HepG2 (cell line): ENCODE measurements at places on chromosomes 1 and 21. TPM values are rescaled to one million over a fixed set of nuclear protein-coding genes. Genes with fewer than 3 reads are reported as not detected.

DNA sequence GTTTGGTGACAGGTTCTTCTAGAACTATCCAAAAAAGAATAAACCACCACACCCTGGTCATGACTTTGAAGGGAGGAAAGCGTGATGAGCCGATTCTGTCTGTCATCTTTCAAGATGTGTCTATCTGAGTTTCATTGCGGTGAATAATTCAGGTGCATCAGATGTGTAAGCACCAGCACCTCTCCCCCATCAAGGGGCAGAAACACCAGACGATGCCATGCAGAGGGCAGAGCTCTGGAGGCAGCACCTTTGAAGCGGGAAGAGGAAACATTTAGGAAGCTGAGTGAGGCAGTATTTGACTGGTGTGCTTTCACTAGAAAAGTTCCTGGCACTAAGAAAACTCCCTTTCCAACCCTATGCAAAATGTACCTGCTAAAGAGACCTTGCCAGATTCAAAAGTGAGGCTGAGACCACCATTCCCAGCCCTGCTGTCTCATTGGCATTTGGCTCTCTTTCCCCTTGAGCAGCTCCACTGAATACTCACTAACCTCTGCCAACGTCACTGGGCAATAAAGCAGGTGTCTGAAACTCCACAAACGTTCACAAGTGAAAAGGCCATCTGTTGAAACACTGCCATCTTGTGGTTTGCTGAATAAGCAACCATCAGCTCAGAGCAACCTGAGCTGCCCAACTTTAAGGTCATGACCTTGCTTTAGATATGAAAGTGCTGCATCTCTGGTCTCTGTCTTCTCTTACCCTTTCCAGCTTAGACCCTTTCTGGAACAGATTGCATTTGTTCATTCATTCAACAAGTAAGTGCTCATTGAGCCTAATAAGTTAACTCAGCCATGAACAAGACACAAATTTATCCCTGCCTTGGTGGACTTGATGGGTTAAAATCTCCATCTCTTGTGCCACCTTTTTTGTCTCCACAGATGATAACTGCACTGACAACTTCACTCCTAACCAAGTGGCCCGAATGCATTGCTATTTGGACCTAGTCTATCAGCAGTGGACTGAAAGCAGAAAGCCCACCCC is 228.6 kb downstream of the PAPPA2 start:
- H3K27me3 ChIP-seq: no peaks in the 10 kb centered on the region
- DNase-seq: peak; percentile 52
- no peaks in the 10 kb centered on the region for H3K36me3 ChIP-seq
- no peak overlapping the region for H3K4me3 ChIP-seq

- no peak overlapping the region for H3K27ac ChIP-seq
Measured at GRCh38 chr1:104082221-104082620, 332.5 kb downstream of the AMY1C start.

- no peak for DNase-seq
- H3K4me3 ChIP-seq: no peak overlapping the region
- no peaks in the 10 kb centered on the region for H3K36me3 ChIP-seq
- H3K27me3 ChIP-seq: peaks cover 2% of the 10 kb centered on the region
- no peak overlapping the region for H3K27ac ChIP-seq
- H3K4me1 ChIP-seq: no peaks in the 10 kb centered on the region
Measured at GRCh38 chr1:166933633-166934032, 41.7 kb downstream of the ILDR2 start.

GRCh38 chr1:201719812-201720521 is 109.0 kb upstream of the IPO9 start:
- no peak overlapping the region for H3K4me3 ChIP-seq
- H3K27me3 ChIP-seq: peaks cover 49% of the 10 kb centered on the region; the same call in 2 of the 3 replicates
- H3K36me3 ChIP-seq: no peaks in the 10 kb centered on the region
- H3K27ac ChIP-seq: no peak overlapping the region
- no peak for DNase-seq
- H3K4me1 ChIP-seq: no peaks in the 10 kb centered on the region

- no peak for DNase-seq
- H3K4me3 ChIP-seq: no peak overlapping the region
- H3K36me3 ChIP-seq: no peaks in the 10 kb centered on the region
- no peaks in the 10 kb centered on the region; the same call in 1 of the 2 replicates for H3K27me3 ChIP-seq
- no peak overlapping the region for H3K27ac ChIP-seq
Measured at GRCh38 chr1:29455781-29456180, 219.5 kb downstream of the PTPRU start.

DNA sequence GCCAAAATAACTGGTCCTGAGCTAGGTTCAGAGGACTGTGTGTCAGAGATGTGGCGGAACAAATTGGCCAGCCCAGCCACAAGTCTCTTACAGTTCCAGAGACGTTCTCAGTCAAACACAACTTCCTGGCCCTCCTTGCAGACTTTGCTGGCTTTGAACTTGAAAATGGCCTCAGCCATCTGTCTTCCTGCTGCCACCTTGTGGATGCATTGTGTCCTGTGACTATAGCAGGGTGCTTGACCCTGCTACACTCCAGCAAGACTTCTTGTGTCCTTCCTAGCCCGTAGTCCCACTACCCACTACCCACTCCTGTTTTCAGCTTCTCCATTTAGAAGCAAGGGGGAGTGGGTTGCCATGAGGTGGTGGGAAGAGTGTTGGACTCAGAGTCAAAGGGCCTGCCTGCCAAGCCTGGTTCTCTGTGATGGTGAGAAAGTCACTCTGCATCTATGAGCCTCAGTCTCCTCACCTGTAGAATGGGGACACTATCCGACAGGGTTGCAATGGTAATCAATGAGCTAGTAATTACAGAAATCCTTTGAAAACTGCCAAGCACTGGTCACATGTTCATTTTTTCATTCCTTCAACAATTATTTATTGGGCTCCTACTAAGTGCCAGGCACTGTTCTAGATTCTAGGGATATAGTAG is 109.9 kb downstream of the IGSF21 start:
- no peak overlapping the region for H3K4me3 ChIP-seq
- H3K27me3 ChIP-seq: peaks cover 13% of the 10 kb centered on the region; the same call in 1 of the 3 replicates
- no peaks in the 10 kb centered on the region for H3K4me1 ChIP-seq
- no peak overlapping the region for H3K27ac ChIP-seq
- no peaks in the 10 kb centered on the region for H3K36me3 ChIP-seq
- DNase-seq: peak; percentile 33

DNA sequence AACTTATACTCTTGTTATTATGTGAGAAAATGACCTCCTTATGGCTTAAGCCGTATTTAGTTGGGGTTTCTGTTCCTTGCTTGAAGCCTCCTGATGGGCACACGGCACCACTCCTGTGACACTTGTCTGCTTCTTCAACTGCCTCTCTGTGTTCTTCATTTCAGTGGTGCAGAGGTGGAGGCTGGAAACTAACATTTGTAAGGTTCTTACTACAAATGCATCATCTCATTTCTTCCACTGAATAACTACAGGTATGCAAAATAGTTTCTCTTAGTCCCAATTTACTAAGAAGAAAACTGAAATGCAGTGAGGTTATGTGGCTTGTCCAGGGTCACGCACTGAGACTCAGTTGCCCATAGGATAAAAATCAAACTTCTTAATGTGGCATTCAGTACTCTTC is 23.6 kb upstream of the ZNF362 start:
- DNase-seq: no peak
- H3K4me1 ChIP-seq: peaks cover 42% of the 10 kb centered on the region
- no peak overlapping the region for H3K4me3 ChIP-seq

DNA sequence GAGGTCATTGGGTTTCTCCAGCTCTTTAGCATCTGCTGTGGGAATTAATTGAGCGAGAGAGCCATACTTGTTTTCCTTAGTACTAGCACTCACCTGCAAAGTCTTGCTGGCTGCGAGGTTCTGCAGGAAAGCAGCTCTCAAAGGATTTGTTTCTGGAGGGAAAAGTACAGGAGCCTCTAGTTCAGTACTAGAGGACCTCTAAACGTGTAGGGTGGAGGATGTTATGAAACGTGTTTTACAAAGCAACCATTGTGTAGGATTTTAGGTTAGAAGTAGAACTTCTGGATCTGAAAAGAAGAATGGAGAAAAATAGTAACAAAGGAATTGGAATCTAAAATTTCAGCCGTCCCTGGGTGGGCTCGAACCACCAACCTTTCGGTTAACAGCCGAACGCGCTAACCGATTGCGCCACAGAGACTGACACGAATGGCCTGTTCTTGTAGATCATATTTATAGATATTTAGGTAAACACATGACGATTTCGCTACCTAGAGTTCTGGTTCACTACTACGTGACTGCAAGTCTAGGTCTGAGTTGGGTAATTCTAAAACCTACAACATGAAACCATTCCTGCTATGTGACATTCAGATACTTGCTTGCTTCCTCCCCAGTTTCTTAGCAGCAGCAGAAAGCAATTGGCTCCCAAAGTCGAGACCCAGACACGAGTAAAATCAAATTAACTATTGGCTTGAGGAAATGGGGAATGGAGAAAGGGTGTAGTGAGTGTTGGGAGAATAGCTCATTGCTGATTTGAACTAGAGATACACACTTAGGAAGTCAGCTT is 60.2 kb upstream of the CFAP126 start:
- H3K4me1 ChIP-seq: peaks cover 23% of the 10 kb centered on the region
- no peak overlapping the region for H3K27ac ChIP-seq
- H3K36me3 ChIP-seq: no peaks in the 10 kb centered on the region
- no peaks in the 10 kb centered on the region; the same call in 2 of the 3 replicates for H3K27me3 ChIP-seq
- H3K4me3 ChIP-seq: peak overlapping the region; percentile 60
- DNase-seq: peak; percentile 35

GRCh38 chr1:165376041-165376810 is 19.7 kb upstream of the LMX1A start:
- H3K4me1 ChIP-seq: peaks cover 8% of the 10 kb centered on the region
- H3K27me3 ChIP-seq: no peaks in the 10 kb centered on the region
- H3K36me3 ChIP-seq: no peaks in the 10 kb centered on the region
- DNase-seq: no peak
- no peak overlapping the region for H3K27ac ChIP-seq

The RGS7 gene
- total RNA-seq: not detected in 2 replicates

The FBLIM1 gene
- total RNA-seq: 9.2 and 10.6 TPM in 2 replicates

The CCDC185 gene
- total RNA-seq: not detected in 2 replicates
